ENCODE measurements at places on chromosomes 12 and 14. TPM values are rescaled to one million over a fixed set of nuclear protein-coding genes. Genes with fewer than 3 reads are reported as not detected.

ACSM4 gene
- total RNA-seq: not detected

PROX2 gene
- not detected for total RNA-seq

SPTSSA gene
- total RNA-seq: 30.6 TPM

A2M gene
- not detected for total RNA-seq

LUM gene
- total RNA-seq: 18.5 TPM

BORCS5 gene
- 4.2 TPM for total RNA-seq

TNFAIP2 gene
- total RNA-seq: 397 TPM

KLHL33 gene
- not detected for total RNA-seq
